ENCODE measurements at places on chromosomes 4 and X.

DNA sequence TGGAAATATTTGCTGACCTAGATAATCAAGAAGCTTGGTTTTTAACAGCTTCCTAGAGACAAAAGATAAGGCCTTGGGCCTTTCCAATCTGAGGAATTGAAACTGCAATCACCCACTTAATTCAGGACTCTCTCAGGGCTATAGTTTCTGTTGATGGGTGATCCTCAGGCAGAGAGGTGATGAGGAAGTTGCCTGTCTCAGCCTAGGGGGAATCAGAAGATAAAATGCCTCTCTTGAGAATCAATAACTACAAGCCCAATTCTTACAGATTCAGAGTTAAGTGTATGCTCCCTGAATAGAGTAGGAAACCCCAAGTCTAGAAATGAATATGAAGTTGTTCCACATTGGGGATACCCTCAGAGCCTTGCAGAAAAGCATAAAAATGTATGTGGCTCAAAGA lies 45.5 kb downstream of the NFKB1 start:
- no peak for DNase-seq

DNA sequence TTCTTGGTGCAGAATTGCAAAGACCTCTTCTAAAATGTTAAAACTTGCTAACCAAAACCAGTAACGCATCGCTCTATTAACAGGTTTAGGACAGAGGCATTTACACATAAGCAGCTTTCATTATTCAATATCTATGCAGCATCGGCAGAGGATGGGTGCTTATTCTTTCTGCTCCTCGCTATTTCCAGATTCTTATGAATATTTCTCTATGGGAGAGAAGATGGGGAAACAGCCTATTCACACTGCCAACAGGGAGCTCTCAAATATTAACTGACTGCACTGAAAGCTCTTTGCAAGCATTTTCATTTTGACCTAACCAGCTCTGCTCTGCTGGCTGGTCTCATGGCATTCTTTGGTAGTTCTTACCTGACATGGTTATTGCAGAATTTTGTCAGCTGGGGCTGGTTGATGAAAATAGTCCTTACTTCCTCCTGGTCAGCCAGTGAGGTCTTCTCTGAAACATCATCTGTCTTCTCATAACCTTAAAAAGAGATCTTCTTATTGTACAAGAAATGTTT lies 30.2 kb downstream of the ATP8A1 start:
- no peak for DNase-seq

GRCh38 chrX:118965395-118965794 lies 9.0 kb upstream of the LONRF3 start:
- DNase-seq = no peak

DNA sequence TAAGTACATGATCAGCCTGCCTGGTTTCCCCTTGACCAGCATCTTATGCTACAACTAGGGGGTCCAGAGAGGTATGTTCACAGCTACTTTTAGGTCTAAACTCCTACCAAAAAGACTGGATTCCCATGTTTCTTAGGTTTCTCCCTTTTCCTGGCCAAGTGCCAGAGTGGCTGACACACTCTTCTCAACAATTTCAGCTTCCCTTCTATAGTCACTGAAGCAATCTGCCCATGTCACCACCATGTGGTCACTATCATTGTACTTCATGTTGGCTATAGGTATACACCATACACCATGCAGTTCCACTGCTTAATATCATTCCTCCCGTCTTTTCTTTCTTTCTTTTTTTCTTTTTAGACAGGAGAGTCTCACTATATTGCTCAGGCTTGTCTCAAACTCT lies 66.9 kb downstream of the KLHL13 start:
- no peak for DNase-seq

GRCh38 chr4:157607996-157608395 lies 387.5 kb downstream of the GRIA2 start:
- DNase-seq = no peak

GRCh38 chr4:17397611-17398010 lies 114.3 kb downstream of the QDPR start:
- no peak for DNase-seq

DNA sequence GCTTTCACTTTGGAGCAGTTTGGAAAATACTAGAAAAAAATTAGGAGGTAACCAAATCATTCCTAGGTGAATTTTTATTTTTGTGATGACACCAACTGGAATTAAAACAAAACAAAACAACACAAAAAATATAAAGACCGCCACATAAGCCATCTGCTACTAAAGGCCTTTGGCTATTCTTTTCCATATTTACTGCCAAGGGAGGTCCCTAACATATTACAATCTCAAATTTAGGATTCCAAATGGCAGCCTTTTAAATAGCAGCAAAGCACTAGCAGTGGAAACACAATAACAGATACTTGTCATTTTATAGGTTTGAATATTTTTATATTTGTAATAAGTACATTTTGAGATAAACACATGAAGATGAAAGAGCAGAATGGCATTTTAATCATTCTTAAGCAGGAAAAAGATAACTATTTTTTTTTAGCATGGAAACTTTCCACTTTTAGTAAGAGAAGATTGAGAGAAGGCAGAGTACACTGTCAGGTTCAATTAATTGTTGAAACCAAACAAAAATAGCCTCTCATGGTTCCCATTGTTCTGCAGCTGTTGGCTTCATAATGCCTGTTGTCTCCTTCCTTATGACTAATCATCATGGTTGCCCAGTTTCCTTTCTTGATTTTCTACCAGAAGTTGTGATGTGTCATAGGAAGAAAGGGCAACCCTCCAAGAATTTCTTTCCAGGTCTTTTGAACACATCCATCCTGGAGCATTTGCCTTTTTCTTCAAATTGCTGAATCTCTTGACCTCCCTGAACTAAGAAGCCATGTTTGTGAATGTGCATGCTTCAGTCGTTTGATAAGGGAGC lies 219.0 kb upstream of the EMCN start:
- no peak for DNase-seq

DNA sequence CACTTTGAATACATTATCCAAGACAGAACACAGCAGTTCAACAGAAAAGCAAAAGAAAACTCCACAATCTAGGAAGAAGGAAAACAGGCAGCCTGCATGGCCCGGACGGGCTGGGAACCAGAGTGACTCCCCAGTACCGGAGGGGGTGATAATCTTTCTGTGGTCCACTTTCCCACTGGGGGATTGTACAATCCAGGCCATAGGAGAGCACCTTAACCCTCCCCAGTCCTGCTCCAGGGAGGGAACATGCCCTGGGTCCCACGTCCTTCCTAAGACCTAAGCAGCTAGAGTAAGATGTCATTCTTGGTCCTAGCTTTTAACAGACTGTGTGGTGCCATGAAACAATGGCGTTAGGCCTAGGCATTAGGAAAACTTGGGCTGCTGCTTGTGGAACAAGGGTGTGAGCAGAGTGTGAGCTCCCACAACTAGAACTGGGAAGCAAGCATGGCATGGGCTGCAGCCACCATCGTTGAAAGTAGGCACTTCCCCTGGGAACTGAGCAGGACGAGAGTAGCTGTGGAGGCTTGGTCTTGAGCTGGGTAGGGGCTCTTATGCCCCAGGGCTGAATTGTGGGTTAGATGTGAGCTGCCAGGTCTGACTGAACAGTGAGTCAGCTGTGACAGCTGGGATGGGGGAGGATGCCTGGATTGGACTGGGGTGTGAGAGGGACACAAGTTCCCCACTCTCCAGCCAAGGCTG lies 42.4 kb downstream of the NAT8L start:
- DNase-seq = no peak

DNA sequence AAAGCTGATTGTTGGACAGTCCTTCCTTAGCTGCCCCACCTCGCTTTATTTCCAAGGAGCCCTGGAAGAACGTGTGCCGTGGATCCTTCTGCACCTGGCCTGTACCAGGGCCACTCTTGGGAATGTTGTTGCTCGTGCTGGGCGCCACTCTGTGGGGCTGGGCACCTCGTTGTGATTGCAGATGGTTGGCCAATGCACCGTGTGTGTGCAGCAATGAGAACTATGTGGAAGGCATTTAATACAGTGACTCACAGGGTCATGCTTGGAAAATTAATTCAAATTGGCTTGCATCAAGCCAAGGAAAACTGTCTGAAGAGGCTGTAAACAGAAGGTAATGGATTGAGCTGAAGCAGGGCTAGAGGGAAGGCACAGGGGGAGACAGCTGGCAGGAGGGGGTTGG lies 37.0 kb upstream of the CD99L2 start:
- no peak for DNase-seq

- no peak for DNase-seq
Measured at GRCh38 chr4:145825255-145825654, 113.4 kb downstream of the ZNF827 start.

GRCh38 chrX:10158279-10159144 lies 1.7 kb downstream of the CLCN4 start:
- no peak for DNase-seq

- no peak for DNase-seq
Measured at GRCh38 chr4:30586850-30587249, 133.3 kb upstream of the PCDH7 start.

GRCh38 chr4:68076194-68076593 lies 53.5 kb downstream of the TMPRSS11F start:
- DNase-seq = no peak

DNA sequence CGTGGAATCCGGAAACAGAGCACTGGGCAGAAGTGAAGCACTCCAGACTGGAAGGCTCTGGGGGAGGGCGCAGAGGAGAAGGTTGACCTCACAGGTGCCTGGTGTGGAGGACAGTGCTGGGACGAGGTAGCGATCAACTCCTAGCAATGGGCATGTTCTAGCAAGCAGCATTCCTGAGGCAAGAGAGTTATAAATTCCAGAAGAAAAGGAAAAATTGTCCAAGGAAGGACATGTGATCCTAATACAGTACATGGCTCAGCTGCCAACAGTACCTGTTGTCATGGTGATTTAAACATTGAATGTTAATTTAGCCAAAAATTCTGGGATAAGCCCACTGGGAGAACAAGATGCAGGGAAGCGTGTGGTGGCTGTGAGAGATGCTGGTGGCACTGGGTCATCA lies 8.2 kb downstream of the ARHGAP4 start:
- no peak for DNase-seq

- no peak for DNase-seq
Measured at GRCh38 chr4:141463678-141464077, 172.7 kb upstream of the IL15 start.

GRCh38 chrX:115939070-115939469 lies 231.5 kb upstream of the AGTR2 start:
- no peak for DNase-seq

- DNase-seq = no peak
Measured at GRCh38 chr4:153019906-153020305, 83.8 kb downstream of the FHDC1 start.

- DNase-seq = no peak
Measured at GRCh38 chrX:63959975-63960374, 175.0 kb upstream of the ARHGEF9 start.

GRCh38 chrX:103678199-103678993 lies 8.1 kb downstream of the MORF4L2 start:
- no peak for DNase-seq

- DNase-seq = no peak
Measured at GRCh38 chr4:165872461-165873297, at the start of gene TLL1. Gene TLL1 (plus strand): TSS chr4:165873237. CDS start chr4:165873905, 668 bp downstream.

- no peak for DNase-seq
Measured at GRCh38 chr4:85142451-85142850, 176.0 kb upstream of the WDFY3 start.

DNA sequence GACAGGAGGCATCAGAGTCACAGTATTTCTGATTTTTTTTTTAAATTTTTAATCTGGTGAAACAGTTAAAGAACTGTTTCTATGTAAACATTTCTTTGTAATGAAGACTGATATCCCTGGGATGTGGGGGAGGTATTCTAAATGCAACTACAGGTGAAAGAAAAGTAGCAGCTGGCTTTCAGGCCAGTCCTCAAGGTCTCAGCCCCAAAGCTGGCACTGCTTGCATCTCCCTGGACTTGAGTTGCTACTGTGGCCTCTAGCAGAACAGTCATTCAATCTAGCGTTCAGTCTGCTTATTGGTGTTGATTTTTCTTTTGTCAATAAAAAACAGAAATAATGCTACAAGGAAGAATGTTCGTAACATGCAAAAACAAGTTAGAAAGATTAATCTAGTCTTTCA lies 4.9 kb downstream of the MBNL3 start:
- no peak for DNase-seq

GRCh38 chrX:66255359-66255967 lies 91.4 kb downstream of the HEPH start:
- no peak for DNase-seq

- no peak for DNase-seq
Measured at GRCh38 chr4:110900213-110900769, 277.4 kb upstream of the PITX2 start.

DNA sequence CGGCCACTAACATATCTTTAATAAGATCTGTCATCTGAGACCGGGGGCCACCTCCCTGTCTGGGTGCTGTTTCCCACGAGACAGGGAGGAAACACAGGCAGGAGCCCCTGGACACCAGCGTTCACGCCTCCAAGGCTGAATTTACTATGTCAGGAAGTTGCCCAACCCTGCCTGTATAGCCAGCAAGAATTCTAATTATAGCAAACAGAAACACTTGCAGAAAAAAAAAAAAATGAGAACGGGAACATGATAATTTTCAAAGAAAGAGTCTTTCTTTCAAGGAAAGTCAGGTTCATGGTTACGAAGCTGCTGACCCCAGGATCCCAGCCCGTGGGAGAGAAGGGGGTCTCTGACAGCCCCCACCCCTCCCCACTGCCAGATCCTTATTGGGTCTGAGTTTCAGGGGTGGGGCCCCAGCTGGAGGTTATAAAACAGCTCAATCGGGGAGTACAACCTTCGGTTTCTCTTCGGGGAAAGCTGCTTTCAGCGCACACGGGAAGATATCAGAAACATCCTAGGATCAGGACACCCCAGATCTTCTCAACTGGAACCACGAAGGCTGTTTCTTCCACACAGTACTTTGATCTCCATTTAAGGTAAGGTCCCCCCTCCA lies at the start of gene IL3RA:
Gene IL3RA (plus strand): TSS at position 455 of the 613 bp plus-strand sequence. CDS start 4,981 bp downstream, outside the sequence.
- peak; percentile 15 for DNase-seq

- no peak for DNase-seq
Measured at GRCh38 chr4:1463088-1463926, 57.1 kb upstream of the NKX1-1 start.

DNA sequence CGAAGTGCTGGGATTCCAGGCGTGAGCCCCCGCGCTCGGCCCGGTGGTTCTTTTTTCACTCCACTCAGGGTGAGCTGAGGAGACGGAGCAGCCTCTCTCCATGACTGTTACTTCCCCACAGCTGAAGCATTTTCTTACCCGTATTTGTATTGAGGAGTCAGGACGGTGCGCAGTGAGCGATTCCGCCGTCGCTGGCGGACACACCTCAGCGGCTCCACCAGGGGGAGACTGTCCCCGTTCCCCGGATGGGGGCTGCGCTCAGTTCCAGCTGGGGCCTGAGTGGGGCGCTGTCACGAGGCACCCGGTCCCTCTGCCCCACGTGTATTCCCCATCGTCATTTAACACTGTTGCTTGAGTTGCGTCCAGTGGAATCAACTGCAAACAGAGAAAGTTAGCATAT lies 844.0 kb upstream of the FRG1 start:
- DNase-seq = no peak

- no peak for DNase-seq
Measured at GRCh38 chr4:177879851-177880250, 437.6 kb upstream of the AGA start.

DNA sequence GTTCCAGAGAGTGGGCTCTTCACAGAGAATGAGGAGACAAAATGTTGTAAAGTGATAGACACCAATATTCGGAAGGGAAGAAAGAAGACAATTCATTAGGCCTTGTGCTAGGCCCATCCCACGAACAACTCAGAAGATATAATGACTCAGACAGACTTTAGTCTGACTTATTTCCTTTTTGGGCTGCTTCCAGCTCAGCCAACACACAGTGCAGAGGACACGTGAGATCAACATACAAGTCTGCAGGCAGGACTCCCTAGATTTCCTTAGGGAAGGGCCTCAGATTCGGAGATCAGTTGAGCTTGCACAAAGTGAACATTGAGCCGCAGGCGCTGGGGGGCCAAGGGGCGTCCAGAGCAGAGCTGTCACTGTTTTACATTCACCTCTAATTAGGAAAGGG lies 290.7 kb upstream of the TENM3 start:
- no peak for DNase-seq
